SIG-M5 (cell line): ENCODE measurements at places on chromosomes 5 and 9.

- peak; percentile 97 for DNase-seq
Observed at GRCh38 chr5:142881076-142881783, 111.1 kb downstream of the ARHGAP26 start.

DNA sequence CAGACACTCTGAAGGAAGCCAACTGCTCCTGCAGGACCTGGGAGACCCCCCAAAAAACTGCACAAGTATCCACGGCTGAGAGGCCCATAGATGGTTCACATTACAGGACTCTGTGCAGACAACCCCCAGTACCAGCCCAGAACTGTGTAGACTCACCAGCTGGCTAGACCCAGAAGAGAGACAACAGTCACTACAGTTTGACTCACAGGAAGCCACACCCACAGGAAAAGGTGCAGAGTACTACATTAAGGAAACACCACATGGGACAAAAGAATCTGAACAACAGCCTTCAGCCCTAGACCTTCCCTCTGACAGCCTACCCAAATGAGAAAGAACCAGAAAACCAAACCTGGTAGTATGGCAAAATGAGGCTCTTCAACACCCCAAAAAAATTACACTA lies 281.2 kb upstream of the RGMB start:
- no peak for DNase-seq

GRCh38 chr9:114488398-114489129 lies 16.7 kb downstream of the WHRN start:
- no peak for DNase-seq

- no peak for DNase-seq
Observed at GRCh38 chr9:15277400-15278090, 29.5 kb downstream of the TTC39B start.

DNA sequence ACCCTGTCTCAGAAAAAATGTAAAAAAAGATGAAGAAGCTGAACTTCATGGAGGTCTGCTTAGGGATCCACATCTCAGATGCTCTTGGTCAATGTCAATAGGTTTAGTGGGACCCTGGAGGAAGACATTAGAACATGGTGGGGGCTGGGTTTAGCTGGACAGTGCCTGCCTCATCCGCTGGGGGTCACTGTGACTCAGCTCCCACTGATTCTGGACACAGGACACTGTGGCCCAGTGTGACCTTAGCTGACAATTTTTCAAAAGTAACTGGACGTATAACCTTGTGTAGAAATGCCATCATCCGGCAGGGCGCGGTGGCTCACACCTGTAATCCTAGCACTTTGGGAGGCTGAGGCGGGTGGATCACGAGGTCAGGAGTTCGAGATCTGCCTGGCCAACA lies 7.3 kb upstream of the HNRNPAB start:
- DNase-seq = no peak

- DNase-seq = no peak
Observed at GRCh38 chr9:35308316-35308715, 146.5 kb downstream of the UNC13B start.

DNA sequence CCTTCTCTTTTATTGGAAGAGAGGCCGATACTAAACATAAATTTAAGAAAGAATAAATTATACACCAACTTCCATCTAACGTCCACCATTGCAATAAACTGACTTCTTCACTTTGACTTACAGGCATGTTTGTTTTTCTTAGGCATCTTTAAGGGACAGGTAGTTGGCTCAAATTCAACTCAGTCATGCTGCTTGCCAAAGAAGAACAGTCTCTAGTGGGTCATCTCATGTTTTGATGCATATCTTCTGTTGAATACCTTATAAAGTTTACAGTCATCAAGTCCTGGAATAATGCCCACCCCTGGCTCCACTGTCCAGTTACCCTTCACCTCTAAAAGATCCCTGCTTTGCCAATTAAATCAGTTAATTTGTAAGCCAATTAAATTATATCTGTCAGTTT lies 328.2 kb upstream of the GRAMD2B start:
- no peak for DNase-seq

- DNase-seq = no peak
Observed at GRCh38 chr5:33807771-33808170, 84.0 kb downstream of the ADAMTS12 start.

DNA sequence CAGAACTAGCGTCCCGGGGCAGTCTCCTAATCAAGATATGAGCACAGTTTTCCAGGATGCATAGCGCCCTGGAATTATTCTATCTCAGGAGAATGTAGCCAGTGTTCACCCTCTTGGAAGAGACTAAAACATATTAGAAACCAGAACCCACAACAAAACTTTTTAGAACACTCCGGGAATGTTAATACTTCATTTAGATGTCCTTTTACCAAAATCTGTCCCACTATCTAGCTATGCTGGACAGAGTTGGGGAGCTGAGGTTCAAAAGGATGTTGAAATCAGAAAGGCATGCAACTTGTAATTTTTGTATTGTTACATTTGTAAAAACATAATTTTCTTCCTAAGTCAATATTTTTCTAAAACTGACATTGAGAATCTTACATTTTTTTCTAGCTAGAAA lies 386.5 kb upstream of the RFX3 start:
- no peak for DNase-seq

GRCh38 chr9:119802621-119803020 lies 433.4 kb upstream of the BRINP1 start:
- DNase-seq = no peak
